Activated T-helper 17 cell treated with anti-CD3 and anti-CD28 coated beads, Interleukin-2, amount 50 U/mL, for 72 hours (primary cell): ENCODE measurements at places on chromosomes 6 and 20. TPM values are rescaled to one million over a fixed set of nuclear protein-coding genes. Genes with fewer than 3 reads are reported as not detected.

The GNMT gene
- 0.24 TPM for total RNA-seq

The COL9A1 gene
- not detected for total RNA-seq

The C20orf141 gene
- not detected for total RNA-seq

DNA sequence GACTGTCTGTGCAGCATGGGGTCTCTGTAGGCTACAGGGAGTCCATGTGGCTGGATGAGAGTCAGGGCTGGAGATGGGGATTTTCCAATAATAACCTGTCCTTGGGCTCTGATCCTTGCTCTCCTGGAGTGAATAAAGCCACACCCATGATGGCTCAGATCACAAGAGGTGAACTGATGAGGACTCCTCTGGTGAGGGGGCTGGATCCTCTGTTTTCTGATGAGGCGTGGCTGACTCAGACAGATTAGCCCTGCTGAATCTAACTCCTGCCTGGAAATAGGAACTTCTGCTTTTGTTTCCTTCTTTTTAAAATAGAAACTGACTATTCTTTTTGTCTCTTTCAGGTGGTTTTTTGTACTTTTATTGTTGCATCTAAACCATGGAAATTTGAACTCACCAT, 27.0 kb downstream of the CST9L start:
- no peak overlapping the region for H3K27ac ChIP-seq
- ATAC-seq, result no peak
- no peaks in the 10 kb centered on the region for H3K36me3 ChIP-seq

- H3K36me3 ChIP-seq, result no peaks in the 10 kb centered on the region
- no peak overlapping the region for H3K4me3 ChIP-seq
- H3K4me1 ChIP-seq, result no peaks in the 10 kb centered on the region
- ATAC-seq, result no peak
- H3K27ac ChIP-seq, result no peak overlapping the region
Measured at GRCh38 chr6:160222491-160222890, 36.1 kb downstream of the SLC22A2 start.

DNA sequence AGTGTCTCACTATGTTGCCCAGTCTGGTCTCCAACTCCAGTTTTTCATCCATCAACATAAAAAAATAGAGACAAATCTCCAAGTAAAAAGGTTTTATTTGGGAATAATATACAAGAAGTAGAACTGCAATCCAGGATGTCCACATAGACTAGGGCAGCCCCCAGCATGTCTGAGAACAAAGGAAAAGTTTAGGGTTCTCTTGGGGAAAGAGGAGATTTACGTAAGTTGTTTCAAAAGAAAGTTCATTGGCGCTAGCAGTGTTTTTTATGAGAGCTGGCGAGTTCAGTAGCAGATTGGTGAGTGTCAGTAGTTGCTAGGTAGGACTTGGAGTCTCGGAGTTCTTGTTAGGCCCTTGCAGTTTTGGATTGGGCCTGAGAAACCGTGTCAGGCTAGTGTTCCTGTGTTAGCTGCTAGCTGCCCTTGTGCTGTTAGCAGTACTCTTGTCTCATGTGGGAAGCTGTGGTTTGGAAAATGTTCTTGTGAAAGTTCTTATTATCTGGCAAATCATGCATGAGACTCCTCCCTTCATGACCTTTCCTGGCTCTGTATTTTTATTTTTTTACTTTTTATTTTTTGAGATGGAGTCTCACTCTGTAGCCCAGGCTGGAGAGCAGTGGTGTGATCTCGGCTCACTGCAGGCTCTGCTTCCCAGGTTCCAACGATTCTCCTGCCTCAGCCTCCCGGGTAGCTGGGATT, 24.7 kb downstream of the TTLL9 start:
- no peaks in the 10 kb centered on the region for H3K4me1 ChIP-seq
- peaks cover 21% of the 10 kb centered on the region for H3K27me3 ChIP-seq
- H3K4me3 ChIP-seq, result no peak overlapping the region
- ATAC-seq, result no peak
- H3K36me3 ChIP-seq, result no peaks in the 10 kb centered on the region
- no peak overlapping the region for H3K27ac ChIP-seq

GRCh38 chr20:57393321-57394120, 2.3 kb downstream of the RBM38 start:
- H3K27me3 ChIP-seq, result no peaks in the 10 kb centered on the region
- ATAC-seq, result no peak
- H3K36me3 ChIP-seq, result peaks cover 68% of the 10 kb centered on the region

- no peak overlapping the region for H3K27ac ChIP-seq
- no peaks in the 10 kb centered on the region for H3K4me1 ChIP-seq
- no peak for ATAC-seq
- no peak overlapping the region for H3K4me3 ChIP-seq
- no peaks in the 10 kb centered on the region for H3K27me3 ChIP-seq
Measured at GRCh38 chr6:51513891-51514747, 573.3 kb downstream of the PKHD1 start.

DNA sequence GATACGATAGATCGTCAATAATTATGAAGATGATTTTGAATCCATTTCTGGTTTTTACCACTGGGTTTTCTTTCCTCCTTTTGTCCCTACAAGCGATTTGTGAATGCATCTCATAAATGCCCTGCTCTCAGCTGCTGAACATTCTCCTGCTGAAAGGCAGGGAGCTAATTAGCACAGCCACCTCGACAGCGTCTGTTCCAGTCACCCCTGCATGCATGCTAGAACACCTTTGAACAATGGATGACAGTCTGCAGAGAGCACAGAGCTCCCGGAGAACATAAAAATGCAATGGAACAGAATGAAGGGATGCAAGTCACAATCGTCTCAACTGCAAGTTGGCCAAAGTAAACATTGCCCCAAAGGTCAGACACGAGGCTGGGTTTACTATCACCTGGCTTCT, 105.8 kb downstream of the SLC35B3 start:
- no peak overlapping the region for H3K27ac ChIP-seq
- no peak overlapping the region for H3K4me3 ChIP-seq
- no peak for ATAC-seq
- H3K27me3 ChIP-seq, result peaks cover 6% of the 10 kb centered on the region
- H3K36me3 ChIP-seq, result no peaks in the 10 kb centered on the region

- peaks cover 7% of the 10 kb centered on the region for H3K27me3 ChIP-seq
- no peaks in the 10 kb centered on the region for H3K36me3 ChIP-seq
- no peaks in the 10 kb centered on the region for H3K4me1 ChIP-seq
- no peak for ATAC-seq
- H3K4me3 ChIP-seq, result no peak overlapping the region
Measured at GRCh38 chr6:99933129-99933528, 60.9 kb downstream of the MCHR2 start.
